ENCODE measurements at places on chromosomes 5 and 9.

GRCh38 chr5:132526974-132527564, 16.3 kb downstream of the IL5 start:
- no peak for DNase-seq

GRCh38 chr9:69071059-69071458, 35.5 kb downstream of the FXN start:
- DNase-seq = no peak

DNA sequence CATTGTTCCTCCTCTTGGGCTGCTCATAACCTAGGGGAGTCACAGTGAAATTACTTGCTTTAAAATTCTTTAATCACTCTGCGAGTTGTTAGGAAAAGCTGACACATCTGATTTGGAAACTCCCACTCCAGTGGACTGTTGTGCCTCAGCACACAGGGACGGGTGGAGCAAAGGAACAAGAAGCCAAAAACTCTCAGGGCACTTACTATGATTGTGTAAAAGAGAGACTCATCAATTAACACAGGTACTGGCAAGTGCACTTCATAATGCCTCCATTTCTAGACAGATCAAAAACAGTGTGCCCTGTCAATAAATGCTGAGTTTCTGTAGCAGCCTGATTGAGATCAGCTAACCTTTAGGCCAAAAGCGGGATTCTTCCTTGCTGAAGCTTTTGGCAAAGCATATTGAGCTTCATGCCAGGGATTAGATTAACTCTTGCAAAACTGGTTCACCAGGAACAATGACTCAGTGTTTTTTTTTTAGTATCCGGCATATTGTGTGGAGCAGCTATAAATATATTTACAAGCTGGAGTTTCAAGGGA, 55.9 kb downstream of the TMC1 start:
- DNase-seq = no peak

GRCh38 chr5:165304193-165304827, 1798.9 kb downstream of the MAT2B start:
- DNase-seq = no peak

DNA sequence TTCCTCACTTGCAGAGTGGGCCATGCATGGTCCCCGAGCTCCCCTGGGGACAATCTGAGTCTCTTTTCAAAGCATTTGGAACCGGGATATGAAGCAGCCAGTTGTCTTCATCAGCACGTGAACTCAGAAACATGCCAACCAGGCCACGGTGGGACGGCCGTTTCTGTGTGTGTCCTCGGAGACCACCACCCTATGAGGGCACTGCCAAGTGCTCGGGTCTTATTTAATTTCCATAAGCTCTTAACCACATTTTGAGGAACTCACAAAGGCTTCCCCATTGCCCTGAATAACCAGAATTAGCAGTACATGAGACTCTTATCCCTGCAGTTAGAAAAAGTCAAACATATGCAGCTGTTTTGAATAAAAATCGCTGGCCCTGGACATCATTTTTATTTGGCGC, 60.1 kb downstream of the OTULIN start:
- DNase-seq = no peak
